ENCODE measurements at places on chromosomes 11 and 22.

GRCh38 chr11:4851033-4851432, 2.0 kb upstream of the OR51S1 start:
- no peak for DNase-seq

GRCh38 chr11:122852074-122852795, 13.9 kb downstream of the CRTAM start:
- no peak for DNase-seq

- no peak for DNase-seq
Measured at GRCh38 chr11:115903179-115903578, 399.0 kb upstream of the CADM1 start.

- peak; percentile 78 for DNase-seq
Measured at GRCh38 chr11:45233121-45233803, 52.9 kb downstream of the SYT13 start.

DNA sequence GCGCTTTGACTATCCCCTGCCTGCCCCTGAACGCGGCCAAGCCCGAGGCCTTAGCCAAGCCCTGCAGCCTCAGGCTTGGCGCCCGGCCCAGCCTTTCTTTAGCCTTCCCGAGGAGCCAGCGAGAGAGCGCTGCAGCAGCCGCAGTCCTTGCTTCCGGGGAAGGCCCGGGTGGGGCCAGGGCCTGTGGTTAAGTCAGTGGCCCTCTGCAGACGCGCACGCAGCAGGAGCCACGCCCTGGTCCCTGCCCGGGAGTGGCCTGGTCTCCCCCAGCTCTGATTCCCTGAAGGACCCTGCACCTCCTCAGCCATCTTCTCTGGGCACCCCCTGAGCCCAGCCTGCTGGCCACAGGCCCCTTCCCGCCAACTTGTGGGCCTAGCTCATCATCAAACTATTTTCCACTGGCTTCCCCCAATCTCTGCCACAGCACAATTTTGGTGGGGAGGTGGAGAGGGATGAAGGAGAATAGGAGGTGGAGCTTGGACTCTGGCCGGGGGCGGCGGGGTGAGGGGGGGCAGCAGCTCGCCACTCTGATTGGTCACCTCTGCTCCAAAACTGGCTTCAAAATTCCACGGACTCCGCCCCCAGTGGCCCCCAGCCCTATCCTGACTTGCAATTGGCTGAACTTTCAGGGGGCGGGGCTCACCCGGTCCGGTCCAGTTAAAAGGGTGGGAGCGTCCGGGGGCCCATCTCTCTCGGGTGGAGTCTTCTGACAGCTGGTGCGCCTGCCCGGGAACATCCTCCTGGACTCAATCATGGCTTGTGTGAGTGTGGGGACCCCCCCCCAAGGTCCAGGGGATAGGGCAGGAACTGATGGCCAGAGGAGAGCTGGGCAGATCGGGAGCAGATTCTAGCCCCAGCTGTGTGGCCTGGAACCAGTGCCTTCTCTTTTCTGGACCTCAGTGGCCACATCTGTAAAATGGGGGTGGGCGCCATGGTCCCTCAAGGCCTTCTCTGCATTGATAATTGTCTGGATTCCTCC, at the start of gene LGALS1:
Gene LGALS1, plus strand, starts transcription at position 686 of the 979 bp plus-strand sequence. Its CDS starts 67 bp downstream, at position 753.
- DNase-seq, result peak; percentile 95

- no peak for DNase-seq
Measured at GRCh38 chr11:88508759-88509581, 171.4 kb upstream of the CTSC start.

DNA sequence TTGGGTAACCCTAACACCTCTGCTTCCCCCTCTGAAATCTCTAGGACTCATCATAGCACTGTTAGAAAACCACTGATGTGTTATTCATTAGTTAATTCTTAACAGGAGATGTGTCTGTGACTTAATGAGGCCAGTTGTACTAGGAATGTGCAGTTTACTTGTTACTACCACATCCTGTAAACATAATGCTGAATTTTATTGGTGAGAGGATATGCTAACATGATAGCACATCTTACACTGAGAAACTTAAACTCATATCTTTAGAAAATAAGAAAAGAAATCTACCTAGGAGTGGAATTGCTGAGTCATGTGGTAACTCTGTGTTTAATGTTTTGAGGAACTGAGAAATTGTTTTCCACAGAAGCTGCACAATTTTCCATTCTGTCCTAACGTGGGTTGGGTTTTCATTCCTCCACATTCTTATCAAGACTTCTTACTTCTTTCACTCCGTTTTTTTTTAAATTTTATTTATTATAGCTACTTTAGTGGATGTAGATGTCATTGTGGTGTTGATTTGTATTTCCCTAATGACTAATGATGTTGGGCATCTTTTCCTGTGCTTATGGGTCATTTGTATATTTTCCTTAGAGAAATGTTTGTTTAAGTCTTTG, 33.7 kb downstream of the RNF121 start:
- DNase-seq, result no peak
